Activated CD4-positive, CD25-positive, alpha-beta regulatory T cell treated with anti-CD3 and anti-CD28 coated beads, Interleukin-2, amount 50 U/mL, for 16 hours (primary cell): ENCODE measurements at places on chromosomes 1 and 21.

DNA sequence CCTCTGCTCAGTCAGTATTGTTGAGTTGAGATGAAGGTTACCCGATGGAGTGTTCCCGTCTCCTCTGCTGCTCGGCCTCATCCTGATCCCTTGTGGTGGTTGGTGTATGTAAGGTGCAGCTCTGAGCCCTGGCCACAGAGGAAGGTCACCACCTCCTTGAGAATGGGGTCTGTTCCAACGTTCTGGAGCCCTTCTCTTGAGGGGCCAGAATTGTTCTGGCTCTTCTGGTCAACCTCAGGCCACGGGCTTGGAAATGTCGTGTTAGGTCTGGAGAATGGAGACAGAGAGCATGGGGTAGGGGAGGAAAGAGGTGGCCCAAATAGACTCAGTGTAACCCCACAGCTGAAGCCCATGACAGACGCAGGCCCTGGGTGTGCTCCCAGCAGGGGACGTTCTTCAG lies 62.3 kb upstream of the ETV3 start:
- DNase-seq = no peak

DNA sequence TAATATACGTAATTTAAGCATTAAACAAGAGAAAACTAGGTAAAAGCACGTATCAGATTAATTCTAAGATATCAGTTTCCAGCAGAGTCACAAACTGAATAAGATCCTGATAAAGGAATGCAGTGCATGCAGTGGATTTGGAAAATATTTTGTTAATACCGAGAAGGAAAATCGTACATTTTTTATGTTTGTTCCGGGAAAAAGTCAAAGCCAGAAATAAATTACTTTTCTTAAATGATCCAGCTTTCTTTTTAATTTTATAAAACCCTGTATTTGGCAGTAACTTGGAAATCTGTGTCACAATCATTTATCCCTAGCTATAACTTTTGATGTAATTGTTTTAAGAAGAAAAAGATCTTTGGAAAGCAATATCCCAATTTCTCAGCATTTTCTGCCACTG lies 955 bp downstream of the PALMD start:
- no peak for DNase-seq

GRCh38 chr21:39881661-39882060 lies 14.4 kb downstream of the PCP4 start:
- DNase-seq = no peak

GRCh38 chr1:81044708-81045107 lies 756.0 kb upstream of the ADGRL2 start:
- DNase-seq = no peak

DNA sequence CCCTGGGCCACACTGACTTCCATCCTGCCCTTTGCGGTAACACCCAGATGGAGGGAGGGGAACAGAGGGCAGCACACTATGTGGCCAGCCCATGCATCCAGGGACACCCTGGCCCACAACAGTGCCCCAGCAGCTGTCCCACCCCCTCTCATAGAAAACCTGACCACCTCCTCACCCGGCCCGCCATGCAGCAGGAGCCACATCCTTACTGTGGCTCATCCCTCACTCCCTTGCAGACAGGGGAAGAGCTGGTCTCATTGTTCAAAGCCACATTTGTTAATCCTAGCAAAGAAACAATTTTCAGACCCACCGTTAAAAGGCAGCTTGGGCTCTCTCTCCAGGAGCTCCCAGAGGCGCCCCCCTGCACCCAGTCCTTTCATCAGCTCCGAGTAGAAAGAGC lies 23.2 kb upstream of the NUP133 start:
- DNase-seq = no peak

DNA sequence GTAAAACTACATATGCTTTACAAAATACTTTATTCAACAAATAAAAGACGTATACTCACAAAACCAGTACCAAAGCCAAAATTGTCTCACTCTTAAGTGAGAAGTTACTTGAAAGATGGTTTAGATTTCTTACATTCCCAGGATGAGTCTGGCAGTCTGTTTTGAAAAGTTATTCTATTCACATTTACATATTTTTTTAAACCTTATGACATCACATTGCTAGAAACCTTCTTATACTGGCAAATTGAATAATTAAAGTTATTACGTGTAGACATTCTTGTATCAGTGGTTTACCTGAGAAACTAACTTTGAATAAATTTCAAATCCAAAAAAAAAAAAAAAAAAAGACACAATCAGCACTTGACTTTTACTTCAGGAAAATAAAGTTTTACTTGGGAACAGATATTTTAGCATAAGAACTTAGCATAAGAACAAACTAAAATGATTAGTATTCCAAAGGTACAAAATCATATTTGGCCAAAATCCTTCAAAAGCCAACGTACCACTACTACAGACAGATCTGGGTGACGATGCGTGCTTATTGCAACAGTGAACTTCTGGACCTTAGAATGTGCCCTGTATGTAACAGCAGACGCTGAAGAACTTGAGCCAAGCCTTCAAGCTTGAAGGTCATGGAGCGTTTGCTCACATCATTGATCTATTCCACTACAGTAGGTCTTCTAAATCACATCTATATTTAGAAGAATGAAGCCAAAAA lies 2.5 kb downstream of the CDC42BPA start:
- no peak for DNase-seq

DNA sequence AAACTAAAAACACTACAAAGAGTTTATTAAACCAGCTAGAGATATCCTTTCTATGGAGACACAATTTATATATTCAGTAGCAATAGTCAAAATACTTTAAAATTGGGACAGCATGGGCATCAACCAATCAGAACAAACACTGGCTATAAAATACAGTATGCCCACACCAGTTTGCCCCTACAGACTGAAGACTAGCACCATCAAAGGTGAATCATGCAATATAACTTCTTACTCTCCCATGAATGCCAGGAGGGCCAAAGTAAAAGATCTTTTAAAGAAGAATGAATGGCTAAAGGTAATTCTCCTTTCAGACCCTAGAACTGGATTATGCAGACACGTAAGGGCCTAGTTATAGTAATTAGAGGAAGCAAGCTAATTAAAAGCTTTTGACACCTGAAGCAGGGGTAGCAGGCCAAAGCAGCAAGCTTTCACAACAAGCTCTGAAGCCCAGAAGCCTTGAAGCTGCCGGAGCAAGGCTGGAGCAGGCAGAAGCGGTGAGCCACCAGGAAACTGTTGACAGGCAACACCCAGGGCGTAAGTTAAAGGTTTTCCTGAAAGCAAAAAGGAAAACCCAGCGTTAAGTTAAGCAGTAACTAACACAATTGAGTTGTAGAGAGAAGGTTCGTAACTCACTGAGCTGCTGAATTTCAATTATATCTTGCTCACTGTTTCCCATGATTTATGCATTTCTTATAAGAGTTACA lies 99.3 kb downstream of the CDC42BPA start:
- DNase-seq = no peak

DNA sequence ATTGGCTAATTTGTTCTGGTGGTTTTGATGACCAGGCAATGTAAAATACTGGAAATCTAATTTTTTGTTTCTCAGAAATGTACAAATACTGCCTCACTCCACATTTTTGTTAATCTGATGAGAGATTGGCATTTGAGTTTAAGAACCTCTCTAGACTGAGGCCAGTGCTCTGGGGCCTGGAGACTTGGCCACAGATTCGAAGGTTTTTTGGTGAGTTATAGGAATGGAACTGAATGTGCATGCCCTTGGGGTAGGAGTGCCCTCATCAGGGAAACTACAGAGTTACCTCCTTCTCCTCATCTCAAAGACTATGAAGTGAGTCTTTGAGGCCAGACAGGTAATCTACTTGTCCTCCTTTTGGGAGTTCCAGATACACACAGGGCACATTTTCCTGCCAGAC lies 347.9 kb downstream of the LTN1 start:
- DNase-seq = no peak

- peak; percentile 69 for DNase-seq
Observed at GRCh38 chr1:9490605-9491339, 48.5 kb upstream of the SLC25A33 start.

GRCh38 chr1:116842654-116843053 lies 67.1 kb upstream of the PTGFRN start:
- DNase-seq = no peak

GRCh38 chr1:47849005-47849521 lies 148.1 kb downstream of the TRABD2B start:
- no peak for DNase-seq

DNA sequence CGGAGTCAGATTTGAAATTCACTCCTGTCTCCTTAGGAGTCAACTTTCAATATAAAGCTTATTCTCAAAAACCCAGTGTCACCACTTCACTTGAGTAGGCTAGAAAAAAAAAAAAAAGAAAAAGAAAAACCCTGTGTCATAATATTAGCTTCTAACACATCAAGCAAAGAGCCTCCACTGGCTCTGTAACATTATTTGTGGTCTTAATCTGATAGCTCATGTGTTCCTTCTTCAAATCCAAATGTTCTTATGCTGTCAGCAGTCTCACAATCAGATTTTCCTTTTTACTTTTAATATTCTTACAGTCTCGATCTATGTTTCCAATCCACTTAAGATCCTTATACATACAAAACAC lies 26.1 kb upstream of the PSMG1 start:
- no peak for DNase-seq

- no peak for DNase-seq
Observed at GRCh38 chr1:31433396-31433930, 20.4 kb downstream of the SERINC2 start.

- DNase-seq = no peak
Observed at GRCh38 chr1:201938440-201939035, 7.8 kb downstream of the LMOD1 start.

- no peak for DNase-seq
Observed at GRCh38 chr1:240644732-240645131, 32.8 kb upstream of the GREM2 start.

DNA sequence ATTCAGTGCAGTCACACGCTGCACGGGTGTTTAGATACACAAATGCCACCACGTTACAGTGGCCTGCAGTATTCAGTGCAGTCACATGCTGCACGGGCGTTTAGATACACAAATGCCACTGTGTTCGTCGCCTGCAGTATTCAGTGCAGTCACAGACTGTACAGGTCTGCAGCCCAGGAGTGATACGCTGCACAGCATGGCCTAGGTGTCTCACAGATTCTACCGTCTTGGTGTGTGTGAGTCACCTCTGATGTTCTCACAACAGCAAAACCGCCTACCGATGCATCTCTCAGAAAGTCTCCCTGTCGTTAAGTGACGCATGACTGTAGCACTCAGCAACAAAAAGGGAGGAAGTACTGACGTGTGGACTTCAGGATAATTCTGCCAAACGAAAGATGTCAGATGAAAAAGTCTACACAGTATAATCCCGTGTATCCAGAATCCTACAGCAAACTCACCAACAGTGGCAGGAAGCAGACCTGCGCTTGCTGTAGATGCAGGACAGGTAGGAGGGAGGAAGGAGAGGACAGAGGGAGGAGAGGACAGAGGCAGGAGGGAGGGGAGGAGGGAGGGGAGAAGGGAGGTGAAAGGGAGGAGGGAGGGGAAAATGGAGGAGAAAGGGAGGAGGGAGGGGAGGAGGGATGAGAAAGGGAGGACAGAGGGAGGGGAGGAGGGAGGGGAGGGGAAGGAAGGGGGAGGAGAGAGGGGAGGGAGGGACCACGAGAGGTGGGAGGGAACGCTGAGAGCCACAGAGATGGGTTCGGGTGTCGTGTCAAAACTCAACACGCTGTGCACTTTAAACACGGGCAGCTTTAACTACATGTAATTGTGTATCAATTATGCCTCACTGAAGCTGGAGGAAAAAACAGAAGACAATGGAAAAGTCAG lies 36.3 kb upstream of the PCBP3 start:
- no peak for DNase-seq

GRCh38 chr1:220093361-220094015 lies 444 bp upstream of the IARS2 start:
- DNase-seq = no peak

- DNase-seq = no peak
Observed at GRCh38 chr1:231575472-231575871, 47.0 kb downstream of the TSNAX start.

GRCh38 chr1:204126956-204127355 lies 24.9 kb downstream of the ETNK2 start:
- DNase-seq = no peak

DNA sequence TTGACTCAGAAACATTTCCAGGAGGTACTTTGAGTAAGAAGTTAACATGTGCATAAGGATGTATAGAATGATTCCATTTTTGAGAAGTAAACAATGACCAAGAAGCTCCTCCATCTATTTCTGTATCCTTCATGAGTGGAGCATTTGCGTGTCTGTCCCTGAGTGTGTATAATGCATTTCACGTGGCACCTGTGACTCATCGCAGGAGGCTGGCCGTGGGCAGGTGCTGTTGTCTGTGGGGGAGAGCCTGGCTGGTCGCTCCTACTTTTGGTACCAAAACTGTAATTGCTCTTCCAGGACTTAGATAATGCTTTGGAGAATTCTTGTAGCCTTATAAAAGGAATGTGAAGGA lies 16.5 kb downstream of the SLC37A1 start:
- DNase-seq = no peak

- DNase-seq = no peak
Observed at GRCh38 chr1:199041173-199041914, 402.5 kb downstream of the PTPRC start.

- DNase-seq = no peak
Observed at GRCh38 chr1:202162047-202162417, 1.6 kb upstream of the PTPN7 start.

- DNase-seq = no peak
Observed at GRCh38 chr1:37865348-37866120, 6.1 kb upstream of the MTF1 start.

GRCh38 chr1:94259635-94260289 lies 22.4 kb upstream of the ARHGAP29 start:
- no peak for DNase-seq

GRCh38 chr1:228935855-228936727 lies 200.8 kb downstream of the RHOU start:
- DNase-seq = no peak

GRCh38 chr21:38768471-38769063 lies 37.2 kb upstream of the ETS2 start:
- DNase-seq = peak; percentile 27

- DNase-seq = no peak
Observed at GRCh38 chr1:86429122-86429725, 5.3 kb downstream of the CLCA2 start.

DNA sequence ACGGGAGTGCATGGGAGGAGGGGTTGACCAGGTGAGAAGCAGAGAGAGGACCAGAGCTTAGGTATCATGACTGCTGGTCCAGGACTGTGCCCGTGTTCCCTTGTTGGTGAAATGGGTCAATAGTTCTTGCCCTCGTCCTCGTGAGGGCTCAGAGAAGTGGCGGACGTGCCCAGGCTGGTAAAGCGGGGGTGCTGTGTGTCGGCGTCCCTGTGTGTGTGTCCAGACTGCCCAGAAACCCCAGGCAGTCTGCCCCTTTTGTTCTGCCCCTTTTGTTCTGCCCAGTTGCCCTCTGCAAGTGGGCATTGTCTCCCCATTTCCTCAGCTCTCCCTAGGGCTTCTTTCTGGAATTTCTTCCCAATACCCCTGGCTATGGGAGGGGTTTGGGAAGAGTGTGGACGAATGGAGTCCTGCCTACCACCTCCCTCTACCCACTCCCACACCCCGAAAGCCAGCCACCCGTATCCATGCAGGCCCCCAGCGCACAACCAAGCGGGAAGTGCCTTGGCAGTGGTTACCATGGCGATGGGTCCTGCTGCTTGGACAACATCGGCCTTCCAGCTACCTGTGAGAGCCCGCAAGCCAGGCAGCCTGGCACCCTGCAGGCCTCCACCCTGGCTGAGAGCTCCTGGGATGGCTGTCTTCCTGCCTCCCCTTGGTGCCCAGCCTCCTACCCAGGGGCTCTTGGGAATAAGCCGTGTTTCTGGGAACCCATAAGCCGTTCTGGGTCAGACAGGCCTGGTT lies 34.7 kb downstream of the ACOT11 start:
- DNase-seq = no peak
